ENCODE measurements at places on chromosomes 3 and 15.
A peak's percentile ranks its signal among the peaks of the same experiment; 100 is the strongest.

- peak; percentile 37 for DNase-seq
Observed at GRCh38 chr3:123344175-123344906, 104.5 kb downstream of the ADCY5 start.

- DNase-seq = no peak
Observed at GRCh38 chr3:161016417-161017313, 88.5 kb downstream of the B3GALNT1 start.

GRCh38 chr3:121768452-121768851 lies 18.9 kb upstream of the GOLGB1 start:
- DNase-seq = no peak

DNA sequence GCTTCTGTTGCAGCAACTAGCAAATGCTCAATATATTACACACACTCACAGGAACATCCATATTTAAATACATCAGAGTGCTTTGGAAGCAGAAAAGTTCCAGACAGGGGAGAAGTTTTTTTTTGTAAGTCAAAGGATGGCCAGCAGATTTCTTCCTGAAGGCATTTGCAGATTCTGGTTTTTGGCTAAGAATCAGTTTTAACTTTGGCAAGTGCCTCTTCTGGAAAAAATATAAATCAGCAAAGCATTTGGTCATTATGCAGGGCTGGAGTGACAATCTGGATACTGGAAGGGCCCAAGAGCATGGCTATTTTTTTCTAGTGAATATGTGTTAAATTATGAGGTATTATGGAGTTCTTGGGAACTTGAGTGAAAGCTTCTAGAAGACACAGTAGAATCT lies 495.3 kb upstream of the ARPP21 start:
- no peak for DNase-seq

DNA sequence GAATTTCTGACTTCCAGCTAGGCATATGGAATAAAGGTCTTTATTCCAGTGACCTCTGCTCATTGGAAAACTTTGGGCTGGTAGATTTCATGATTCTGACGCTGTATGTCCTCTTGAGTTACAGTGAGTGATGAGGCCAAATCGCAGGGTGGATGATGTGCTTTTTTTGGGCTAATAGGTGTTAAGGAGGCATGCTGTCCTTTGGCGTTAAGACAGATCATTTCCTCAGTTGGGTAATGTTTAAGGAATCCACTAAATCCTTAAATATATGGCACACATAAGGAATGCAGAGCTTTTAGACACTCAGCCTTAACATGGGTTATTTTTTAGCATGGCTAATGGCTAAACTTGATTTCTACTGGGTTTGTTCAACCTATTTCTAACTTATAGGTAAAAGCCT lies 87.9 kb downstream of the LPP start:
- DNase-seq = no peak

- DNase-seq = no peak
Observed at GRCh38 chr15:71547011-71547410, 263.3 kb upstream of the NR2E3 start.

GRCh38 chr15:57743424-57743823 lies 36.9 kb downstream of the POLR2M start:
- DNase-seq = no peak

- peak; percentile 40 for DNase-seq
Observed at GRCh38 chr15:85754989-85755388, 39.7 kb downstream of the KLHL25 start.

DNA sequence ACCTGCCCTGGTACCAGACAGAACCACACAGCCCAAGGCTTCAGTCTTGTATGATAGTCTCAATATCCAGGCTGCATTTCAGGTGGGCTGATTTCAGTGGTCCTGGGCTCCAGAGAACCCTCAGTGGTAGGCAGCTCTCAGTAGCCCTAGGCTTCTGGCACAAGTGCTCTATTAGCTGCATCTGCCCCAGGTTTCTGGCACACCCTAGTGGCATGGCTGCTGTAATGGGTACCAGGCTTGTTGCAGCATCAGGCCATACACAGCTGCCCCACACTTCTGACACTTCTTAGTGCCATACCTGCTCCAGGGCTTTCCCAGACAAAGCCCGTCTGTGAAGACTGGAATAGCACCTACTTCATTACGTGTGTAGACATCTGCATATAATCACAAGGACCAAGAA lies 1062.2 kb upstream of the EPHA6 start:
- DNase-seq = no peak

- peak; percentile 61 for DNase-seq
Observed at GRCh38 chr15:84598993-84599392, 1.8 kb upstream of the ZSCAN2 start.

GRCh38 chr3:81910244-81910852 lies 148.9 kb upstream of the GBE1 start:
- DNase-seq = peak; percentile 19

GRCh38 chr3:4772171-4772804 lies 206.9 kb upstream of the BHLHE40 start:
- no peak for DNase-seq

GRCh38 chr3:120143676-120144075 lies 49.4 kb upstream of the GSK3B start:
- no peak for DNase-seq

- peak; percentile 43 for DNase-seq
Observed at GRCh38 chr3:134249935-134250716, 533 bp downstream of the RYK start.

DNA sequence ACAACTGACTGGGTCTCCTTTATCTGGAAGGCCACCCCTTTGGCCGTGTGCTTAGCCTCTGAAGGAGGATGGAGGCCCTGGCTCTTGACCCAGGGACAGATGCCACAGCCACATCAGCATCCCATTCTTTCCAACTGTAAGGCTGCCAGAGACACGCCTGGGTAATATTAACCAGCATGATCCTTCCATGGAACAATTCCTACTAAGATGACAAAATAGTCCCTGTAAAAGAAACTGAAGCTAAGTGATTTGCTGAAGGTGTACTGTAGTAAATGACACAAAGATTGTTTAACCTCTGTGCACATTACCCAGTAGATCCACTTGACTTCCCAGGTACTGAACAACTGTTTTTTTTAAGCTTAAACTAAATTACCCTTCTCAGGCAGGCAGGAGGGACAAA lies 352.7 kb downstream of the SLC9A9 start:
- no peak for DNase-seq

GRCh38 chr3:100891033-100891432 lies 102.2 kb downstream of the ABI3BP start:
- DNase-seq = no peak

DNA sequence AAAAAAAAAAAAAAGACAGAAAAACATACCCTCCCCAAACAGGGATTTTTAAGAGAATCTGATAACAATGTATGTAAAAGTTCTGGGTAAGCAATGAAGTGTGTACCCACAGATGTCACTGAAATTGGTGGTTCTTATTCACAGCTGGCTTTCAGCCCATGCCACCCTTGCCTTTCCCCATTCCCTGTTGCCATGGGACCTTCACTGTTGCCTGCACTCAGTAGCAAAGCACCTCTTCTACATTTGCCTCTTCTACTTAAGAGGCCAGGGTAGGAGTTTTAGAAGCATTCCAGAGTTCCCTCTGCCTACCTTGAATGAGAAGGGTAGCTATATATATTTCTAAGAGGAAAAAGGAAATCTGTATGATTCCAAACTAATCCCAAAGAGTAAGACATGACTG lies 57.4 kb downstream of the FMN1 start:
- DNase-seq = no peak

DNA sequence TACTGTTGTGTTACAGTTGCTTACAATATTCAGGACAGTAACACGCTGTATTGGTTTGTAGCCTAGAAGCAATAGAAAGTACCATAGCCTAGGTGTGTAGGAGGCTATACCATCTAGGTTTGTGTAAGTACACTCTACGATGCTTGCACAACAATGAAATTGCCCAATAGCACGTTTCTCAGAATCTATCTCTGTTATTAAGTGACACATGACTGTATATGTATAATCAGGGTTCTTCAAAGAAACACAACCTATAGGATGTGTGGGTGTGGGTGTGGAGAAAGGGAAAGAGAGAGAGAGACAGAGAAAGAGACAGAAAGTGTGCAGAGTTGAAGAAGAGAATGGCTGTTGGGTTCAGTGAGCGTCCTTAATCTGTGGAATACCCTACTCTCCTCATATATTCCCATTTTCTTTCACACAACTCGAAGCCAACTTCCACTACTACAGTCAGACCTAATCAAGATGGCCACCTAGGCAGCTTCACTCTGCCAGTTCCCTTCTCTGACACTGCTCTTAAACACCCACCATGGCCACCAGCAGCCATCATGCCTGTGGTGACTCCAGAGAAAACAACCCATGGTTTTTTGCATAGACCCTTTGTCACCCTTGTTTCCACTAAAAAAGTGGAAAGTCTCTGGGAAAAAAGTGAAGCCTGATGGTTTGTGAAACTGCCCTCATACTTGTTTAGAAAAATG lies 5.8 kb upstream of the PPP4R2 start:
- DNase-seq = no peak

DNA sequence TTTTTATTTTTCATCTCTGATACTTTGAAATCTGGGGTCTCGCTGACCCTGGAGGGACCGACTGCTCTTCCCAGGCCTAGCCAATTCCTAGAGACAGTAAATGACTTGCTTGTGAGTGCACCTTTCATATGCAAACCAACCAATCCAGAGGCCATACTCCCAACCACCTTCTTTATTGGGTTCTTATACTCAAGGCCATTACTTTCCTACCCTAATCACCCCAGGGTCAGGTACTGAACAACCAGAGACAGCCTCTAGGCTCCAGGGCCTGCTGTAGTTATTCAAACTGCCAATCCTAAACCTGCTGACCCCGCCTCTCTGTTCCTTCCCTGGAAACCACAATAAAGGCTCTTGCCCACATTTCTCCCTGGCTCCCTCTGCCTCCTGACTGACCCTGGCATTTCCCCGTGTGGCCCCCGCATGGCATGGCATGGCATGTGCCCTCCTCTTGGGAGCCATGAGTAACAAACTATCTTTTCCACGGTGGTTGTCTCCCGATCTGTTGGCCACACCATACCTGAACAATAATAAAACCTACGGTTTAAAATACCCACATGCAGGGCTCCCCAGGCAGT lies 42.9 kb downstream of the ADCY5 start:
- no peak for DNase-seq

DNA sequence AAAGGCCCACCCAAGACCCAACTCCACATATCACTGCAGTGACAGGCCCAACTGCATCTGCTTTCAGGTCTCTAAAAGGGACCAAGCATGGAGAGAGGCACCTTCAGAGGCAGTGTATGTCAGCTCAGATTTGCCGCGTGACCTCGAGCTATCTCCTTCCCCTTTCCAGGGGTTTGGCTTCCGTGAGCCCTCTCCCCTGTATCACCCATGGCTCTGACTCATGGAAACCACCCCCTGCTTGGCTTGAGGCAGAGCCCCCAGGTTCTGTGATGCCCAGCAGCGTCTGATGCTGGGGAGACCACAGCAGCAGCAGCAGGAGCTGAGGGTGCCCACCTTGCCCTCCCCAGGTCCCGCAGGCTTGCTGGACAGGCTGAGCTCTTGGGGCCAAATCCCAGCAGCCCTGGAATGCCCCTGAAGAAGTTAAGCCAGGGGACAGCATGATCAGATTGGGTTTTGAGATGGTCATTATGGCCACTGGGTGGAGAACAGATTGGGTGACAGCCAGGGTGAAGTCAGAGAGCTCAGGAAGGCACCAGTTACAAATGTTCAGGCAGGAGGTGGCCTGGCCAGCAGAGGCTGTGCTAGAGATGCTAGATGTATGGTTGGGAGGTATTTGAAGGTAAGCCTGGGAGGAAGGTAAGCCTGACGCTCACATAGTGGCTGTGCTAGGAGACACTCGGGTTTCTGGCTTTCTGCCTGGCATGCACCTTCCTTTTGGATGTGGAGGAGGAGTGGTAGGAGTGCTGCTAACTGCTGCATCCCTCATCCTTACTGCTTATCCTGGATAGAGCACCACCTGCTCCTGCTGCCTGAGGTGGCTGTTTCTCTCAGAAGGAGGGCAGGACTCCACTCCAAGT lies 42.9 kb downstream of the FGD5 start:
- DNase-seq = no peak

DNA sequence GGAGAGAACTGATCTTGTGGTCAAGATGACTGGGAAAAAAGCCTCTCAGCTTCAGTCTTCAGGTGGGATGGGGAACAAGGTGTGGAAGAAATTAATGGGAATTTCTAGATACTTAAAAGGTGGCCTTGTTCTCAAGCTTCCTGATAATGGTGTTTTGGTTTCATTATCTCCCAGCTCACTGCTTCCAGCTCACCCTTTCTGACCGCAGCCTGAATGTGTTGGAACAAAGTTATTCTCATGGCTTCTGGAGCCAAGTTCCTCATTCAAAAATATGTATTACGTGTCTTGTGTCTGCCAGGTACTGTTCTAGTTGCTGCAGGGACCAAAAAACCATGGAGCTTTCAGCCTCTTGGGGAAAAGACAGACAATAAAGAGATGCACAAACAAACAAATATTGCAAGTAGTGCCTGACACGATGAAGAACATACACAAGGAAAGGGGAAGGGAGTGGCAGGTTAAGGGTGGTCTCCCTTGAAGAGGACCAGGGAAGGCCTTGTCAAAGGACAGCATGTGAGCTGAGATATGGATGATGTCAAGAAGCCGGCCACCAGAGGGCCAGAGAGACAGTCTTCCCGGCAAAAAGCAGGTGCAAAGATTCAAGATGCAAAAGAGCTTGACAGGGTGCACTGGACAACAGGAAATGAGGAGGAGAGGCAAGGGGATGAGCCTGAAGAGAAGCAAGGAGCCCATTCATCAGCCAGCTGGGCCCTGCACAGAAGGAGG lies 35.5 kb downstream of the ARRDC4 start:
- no peak for DNase-seq

GRCh38 chr3:167481164-167481563 lies 7.3 kb upstream of the SERPINI2 start:
- no peak for DNase-seq

- DNase-seq = no peak
Observed at GRCh38 chr3:186255703-186256331, 106.2 kb downstream of the DGKG start.

- no peak for DNase-seq
Observed at GRCh38 chr3:64443546-64444381, 218.5 kb upstream of the PRICKLE2 start.

DNA sequence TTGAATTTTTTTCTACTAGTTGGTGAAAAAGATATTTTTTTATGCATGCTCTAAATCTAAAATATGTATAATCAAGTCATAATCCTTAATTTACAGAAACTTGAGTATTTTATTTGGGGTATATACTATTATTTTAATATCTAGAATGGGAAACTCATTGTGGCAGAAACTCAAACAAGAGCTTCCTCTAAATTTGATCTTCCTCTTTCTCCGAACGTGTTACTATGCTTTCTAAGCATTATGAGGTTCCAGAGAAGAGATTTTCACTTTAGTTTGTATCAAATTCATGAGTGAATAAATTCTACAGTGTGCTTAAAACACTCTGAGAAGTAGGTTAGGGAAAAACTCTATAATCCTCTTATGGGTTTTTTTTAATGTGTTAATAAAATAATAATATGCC lies 173.1 kb downstream of the POTEB3 start:
- DNase-seq = peak; percentile 0

DNA sequence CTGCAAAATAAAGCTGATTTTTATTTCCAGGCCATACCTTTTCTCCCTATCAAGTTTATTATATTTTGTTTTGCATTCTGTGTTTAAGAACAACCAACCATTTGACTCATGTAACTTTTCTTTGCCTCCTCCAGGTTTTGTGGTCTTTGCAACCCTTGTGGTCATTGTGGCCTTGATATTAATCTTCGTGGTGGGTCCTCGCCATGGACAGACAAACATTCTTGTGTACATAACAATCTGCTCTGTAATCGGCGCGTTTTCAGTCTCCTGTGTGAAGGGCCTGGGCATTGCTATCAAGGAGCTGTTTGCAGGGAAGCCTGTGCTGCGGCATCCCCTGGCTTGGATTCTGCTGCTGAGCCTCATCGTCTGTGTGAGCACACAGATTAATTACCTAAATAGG lies 27.6 kb downstream of the NIPA2 start:
- DNase-seq = no peak

GRCh38 chr3:50520849-50521248 lies 17.4 kb upstream of the CACNA2D2 start:
- DNase-seq = no peak

Data from globus pallidus (tissue), 1 donor.